Activated T-cell treated with anti-CD3 and anti-CD28 coated beads for 48 hours (primary cell): ENCODE measurements at places on chromosomes 5 and 9.

GRCh38 chr5:116532762-116533525 lies 41.7 kb downstream of the SEMA6A start:
- DNase-seq, result no peak

- no peak for DNase-seq
These were observed 73.6 kb downstream of the FSTL4 start for GRCh38 chr5:133538718-133539117.

- no peak for DNase-seq
These were observed 183.8 kb upstream of the CD180 start for GRCh38 chr5:67380431-67380830.

DNA sequence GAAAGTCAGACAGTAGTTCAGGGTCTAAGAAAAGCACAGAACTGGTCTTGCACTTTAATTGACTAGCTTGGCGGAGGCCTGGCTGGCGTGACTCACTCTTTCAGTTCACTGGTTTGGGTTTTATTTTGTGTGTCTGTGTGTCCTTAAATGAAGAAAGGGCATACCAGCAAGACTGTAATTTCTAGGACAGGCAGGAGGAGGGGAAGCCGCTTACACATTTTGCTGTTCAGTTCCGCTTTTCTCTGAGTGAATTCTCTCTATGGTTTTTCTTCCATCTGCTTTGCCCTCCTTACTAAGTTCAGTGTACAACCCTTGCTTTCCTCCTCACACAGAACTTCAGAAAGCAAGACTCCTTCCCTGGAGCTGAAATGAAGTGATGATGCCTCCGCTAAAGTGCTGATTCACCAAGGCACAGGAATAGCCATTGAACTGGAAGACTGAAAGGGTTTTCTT lies 150.8 kb downstream of the MEF2C start:
- no peak for DNase-seq
